ENCODE measurements at places on chromosomes 3 and 15. TPM values are rescaled to one million over a fixed set of nuclear protein-coding genes. Genes with fewer than 3 reads are reported as not detected.

DNA sequence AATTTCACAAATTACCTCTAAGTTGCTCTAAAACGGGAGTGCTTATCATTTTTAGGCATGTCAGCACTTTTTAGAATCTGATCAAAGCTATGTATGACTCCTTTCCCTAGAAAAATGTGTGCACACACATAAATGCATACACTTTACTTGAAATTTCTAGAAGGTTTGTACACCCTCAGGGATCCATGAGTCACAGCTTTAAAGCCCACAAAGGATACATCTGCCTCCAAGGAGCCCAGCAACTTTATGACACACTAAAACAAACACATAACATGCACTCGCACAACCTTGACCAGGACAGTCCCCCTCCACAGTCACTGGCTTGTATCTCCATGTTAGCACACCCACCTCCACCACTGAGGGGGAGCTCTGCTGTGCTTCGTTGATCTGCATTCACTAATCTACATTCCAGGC is 722.0 kb upstream of the CFAP20DC start:
- no peak for DNase-seq

RARB gene
- 4.4 TPM for total RNA-seq

DNA sequence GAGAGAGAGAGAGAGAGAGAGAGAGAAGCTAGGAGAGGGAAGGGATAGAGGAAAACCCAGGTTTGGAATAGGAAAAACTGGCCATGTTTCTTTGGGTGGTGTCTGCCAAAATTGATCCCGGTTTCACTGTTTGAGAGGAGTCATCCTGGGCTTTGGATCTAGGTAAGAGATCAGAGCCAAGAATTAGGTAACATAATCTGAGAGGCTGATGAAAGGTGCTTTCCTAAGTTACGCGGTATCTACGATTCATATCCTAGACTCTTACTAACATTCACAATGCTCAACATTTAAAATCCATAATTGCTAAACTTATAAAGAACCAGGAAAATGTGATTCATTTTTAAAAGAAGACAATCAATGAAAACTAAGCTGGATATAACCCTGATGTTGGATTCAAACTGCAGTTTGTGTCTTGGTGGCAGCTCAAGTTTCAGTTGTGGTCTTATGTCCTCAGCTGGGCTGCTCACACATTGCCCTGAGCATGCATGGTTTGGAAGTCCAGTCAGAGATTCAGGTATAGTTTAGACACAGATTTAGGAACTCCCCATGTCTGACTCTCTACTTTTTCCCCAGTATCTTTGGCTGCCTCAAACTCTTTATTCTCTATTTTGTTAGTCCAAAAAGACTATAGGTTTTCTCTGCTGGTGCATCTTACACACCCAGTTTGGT is 42.5 kb upstream of the FMN1 start:
- DNase-seq: no peak

CDHR4 gene
- not detected for total RNA-seq

SNX33 gene
- total RNA-seq: 25.6 TPM

- DNase-seq: no peak
Observed at GRCh38 chr3:124431331-124431994, 298.8 kb upstream of the UMPS start.

- DNase-seq: no peak
Observed at GRCh38 chr3:106326941-106327695, 458.3 kb upstream of the CBLB start.

- DNase-seq: no peak
Observed at GRCh38 chr15:95295896-95296625, 1034.4 kb upstream of the NR2F2 start.

MESP2 gene
- 1.4 TPM for total RNA-seq

DNA sequence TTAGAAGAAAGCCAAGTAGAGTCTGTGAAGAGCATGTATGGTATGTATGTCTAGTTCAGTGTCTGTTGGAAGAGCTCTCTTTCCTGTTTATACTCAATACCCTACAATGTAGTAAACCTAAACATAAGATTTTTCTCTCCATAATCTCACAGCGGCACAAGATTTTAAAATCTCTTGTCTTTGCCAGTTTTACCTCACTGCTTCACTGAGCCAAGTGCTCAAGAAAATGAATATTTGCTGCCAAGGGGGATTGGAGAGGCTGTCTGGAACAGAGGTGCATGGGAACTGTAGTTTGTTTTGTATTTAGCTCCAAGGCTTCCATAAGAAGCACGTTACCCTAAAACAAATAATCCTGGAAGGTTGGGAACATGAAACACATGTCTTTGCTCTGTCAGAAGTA is 49.5 kb upstream of the FHIT start:
- no peak for DNase-seq

FBXO45 gene
- total RNA-seq: 6.1 TPM

DNA sequence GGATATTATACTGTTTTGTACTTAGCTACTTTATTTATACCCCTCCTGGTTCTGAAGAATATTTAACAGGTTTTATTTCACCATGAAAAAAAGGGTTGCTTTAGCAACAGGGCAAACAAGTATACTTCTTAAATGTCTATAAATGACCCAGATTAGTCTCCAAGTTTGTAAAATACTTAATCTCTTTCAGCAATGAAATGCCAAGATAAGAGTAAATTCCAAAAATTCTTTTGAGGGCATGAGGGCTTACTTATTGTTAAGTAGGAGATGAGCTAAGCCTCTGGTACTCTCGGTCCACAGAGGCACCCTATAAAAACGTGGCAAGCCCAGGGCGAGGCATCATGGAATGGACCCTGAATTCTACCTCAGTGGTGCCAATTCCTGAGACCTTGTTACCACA is 264.8 kb upstream of the NSMCE3 start:
- DNase-seq: no peak

DMXL2 gene
- 35.3 TPM for total RNA-seq

GRCh38 chr3:134366221-134366927 is 7.9 kb downstream of the AMOTL2 start:
- no peak for DNase-seq

DNA sequence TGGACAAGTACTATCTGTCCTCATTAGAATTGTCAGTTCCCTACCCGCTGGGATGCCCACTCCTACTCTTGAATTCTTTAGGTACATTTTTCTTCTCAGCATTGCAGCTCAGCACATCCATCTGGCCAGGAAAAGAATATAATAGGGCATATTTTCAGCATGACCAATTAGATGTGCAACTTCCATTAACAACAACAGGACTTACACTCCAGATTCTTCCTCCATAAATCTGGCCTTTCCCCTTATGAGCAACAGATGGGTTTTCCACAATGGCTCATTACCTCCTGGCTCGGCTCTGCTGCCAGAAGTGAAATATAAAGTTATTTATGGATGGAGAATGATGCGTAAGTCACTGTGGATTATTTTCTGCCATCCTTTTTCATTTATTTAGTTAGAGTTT is 443.8 kb upstream of the TGFBR2 start:
- no peak for DNase-seq

DNA sequence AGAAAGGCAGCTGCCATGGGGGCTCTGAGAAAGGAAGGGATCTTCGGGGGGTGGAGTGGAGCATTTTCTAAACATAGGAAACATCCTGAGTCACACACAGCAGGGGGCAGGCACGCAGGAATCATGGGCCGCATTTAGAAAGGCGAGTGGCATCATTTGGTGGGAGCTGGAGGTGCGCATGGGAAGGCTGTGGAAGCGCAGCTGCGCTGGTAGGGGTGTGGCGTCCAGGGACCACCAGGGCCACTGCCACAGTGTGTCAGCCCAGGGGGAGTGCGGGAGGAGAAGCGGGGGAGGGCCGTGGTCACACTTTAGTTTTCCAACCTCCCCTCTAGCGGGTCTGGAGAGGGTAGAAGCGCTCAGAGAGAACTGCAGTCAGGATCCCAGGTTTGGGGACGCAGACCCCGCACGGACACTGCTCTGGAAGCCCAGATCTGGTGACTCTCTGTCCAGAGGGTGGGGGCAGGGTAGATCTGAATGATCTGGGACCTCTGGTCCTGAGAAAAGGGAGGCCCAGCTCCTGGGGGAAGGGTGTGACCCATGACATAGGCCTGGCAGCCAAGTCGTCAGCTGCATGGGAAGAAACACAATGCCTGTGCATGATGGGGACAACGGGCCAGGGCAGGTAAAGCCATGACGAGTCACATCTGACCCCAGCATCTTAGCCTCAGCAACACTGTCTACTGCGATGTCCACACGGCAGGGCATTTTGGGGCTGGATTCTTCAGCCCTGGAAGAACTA is 88.0 kb upstream of the IQSEC1 start:
- DNase-seq: no peak

SPATA12 gene
- not detected for total RNA-seq

- no peak for DNase-seq
Observed at GRCh38 chr15:38144921-38145320, 107.7 kb upstream of the SPRED1 start.

VEPH1 gene
- 1.4 TPM for total RNA-seq

CHRM5 gene
- total RNA-seq: 0.11 TPM

GRCh38 chr3:129184396-129184657 is 631 bp upstream of the CNBP start:
- DNase-seq: no peak

CACNA1D gene
- 45.1 TPM for total RNA-seq

- no peak for DNase-seq
Observed at GRCh38 chr15:72197460-72198355, at the start of gene GRAMD2A. Gene GRAMD2A (minus strand): TSS chr15:72197787.

GRCh38 chr3:138775254-138775595 is 59.5 kb downstream of the PIK3CB start:
- no peak for DNase-seq

GRCh38 chr3:35338186-35338585 is 301.1 kb upstream of the ARPP21 start:
- DNase-seq: no peak

DNA sequence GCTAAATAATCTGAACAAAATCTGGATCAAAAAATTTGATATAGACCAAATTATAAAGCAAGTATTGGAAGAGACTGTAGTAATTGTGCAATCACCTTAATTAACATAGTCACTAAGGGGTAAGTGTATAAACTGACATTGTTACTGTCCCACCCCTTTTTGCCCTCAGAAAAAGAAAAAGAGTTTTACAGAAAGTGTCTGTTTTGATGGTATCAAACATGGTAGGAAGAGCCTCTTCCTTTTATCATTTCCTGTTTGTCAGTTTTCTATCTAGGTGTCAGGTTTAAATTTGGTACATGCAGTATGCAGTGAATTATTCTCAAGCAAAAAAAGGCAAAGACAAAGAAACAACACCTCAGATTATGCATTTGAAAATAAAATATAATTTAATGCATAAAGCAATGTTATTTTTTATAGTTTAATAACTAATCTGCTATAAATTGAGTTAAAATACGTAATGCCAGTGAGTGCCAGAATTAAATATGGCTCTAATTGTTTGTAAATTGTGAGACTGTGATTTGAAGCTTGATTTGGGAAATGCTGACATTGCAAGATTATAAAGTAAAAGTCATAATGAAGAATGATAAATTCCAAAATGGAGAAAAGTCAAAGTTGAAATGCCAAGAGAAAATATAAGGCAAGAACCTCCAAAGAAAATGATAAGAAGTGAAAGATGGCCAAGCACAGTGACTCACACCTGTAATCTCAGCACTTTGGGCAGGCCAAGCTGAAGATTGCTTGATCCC is 30.3 kb upstream of the CMC1 start:
- DNase-seq: no peak

STARD9 gene
- 2.6 TPM for total RNA-seq

- DNase-seq: no peak
Observed at GRCh38 chr15:58222679-58223078, 84.5 kb downstream of the AQP9 start.

ITPKA gene
- 14.2 TPM for total RNA-seq

SLC2A2 gene
- total RNA-seq: not detected

DNA sequence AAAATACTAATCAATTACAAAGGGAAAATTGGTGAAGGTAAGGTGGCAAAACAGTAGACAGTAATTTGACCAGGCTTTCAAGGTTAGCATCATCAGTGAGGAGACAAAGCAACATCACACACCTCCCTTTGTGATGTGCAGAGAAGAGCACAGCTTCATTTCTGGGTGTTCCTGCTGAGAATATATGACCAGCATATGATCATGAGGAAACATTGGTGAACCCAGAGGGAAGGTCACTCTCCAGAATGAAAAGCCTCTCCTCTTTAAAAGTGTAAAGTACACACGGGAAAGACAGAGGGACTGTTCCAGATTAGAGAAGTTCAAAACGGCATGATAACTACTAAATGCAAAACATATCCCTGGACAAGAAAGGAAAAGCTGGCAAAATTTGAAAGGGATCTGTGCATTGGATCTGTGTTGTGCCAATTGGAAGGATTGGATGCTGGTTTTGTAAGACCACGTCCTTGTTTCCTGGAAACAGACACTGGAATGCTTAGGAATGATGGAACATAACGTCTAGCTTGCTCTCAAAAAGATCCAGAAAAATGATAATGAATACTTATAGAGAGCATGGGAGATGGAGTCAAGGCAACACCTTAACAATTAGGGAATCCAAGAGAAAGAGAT is 80.6 kb upstream of the MITF start:
- no peak for DNase-seq

ETFA gene
- total RNA-seq: 68.6 TPM

GRCh38 chr3:187122261-187122660 is 17.0 kb downstream of the RPL39L start:
- DNase-seq: no peak

DNA sequence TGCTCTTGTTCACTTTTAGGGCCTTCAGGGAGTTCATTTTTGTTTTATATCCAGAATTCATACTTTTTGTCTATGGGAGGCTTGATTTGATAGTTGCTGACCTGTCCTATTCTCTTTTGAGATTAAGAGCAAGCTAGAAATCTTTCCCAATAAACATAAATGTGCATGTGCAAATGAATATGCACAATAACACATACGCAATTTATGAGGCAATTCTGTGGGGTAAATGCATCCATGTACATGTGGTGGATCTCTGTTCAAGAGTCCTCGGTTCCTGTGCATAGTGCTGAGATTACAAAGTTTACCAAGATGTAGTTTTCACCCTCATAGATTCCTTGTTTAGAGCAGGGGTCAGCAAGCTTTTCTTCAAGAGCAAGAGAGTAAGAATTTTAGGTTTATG is 640.7 kb downstream of the EDEM1 start:
- no peak for DNase-seq

GRCh38 chr15:57528940-57529565 is 62.7 kb upstream of the MYZAP start:
- DNase-seq: no peak

DNA sequence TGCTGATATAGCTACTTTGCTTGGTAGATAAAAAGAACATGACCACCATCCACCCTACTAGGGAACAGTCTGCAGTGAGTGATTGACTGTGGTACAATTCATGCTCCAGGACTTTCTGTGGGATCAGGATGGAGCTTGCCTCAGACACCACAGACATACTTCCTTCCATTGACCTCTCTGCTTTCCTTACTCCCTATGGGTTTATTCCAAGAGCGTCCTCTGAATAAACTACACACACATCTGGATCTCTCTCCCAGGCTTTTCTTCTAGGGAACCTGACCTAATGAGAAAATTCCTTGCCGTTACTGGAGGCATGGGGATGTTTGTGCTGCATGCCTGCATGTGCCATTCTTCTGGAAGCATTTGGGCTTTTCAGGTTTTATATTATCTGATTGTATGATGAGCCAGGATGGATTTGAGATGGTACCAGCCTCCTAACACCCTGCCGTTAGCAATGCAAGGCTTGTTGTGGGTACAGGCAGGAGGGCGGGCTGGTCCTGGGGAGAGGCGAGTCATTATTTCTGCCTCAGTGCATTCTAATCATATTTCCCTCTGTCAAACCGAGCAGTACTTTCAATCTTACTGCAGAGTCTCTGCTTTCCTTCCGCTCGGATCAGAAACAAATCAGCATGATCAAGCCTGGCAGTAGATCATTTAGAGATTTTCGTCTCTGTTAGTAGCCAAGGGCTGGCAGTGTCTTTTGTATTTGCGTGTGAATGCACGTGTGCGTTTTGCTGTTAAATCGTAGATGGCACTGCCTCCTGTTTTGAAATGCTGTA is 279.2 kb downstream of the PDCD6IP start:
- no peak for DNase-seq

SLC22A14 gene
- 0.64 TPM for total RNA-seq
